ENCODE measurements at places on chromosomes 1 and 21. TPM values are rescaled to one million over a fixed set of nuclear protein-coding genes. Genes with fewer than 3 reads are reported as not detected.

- DNase-seq = no peak
Observed at GRCh38 chr1:239814306-239814881, 277.3 kb upstream of the FMN2 start.

- no peak for DNase-seq
Observed at GRCh38 chr1:7247791-7248548, 462.7 kb downstream of the CAMTA1 start.

GRCh38 chr1:22618056-22618455, 18.4 kb upstream of the C1QA start:
- no peak for DNase-seq

- peak; percentile 91 for DNase-seq
Observed at GRCh38 chr1:151992303-151993083, 1.2 kb downstream of the S100A10 start.

GRCh38 chr1:209549443-209550205, 33.9 kb upstream of the CAMK1G start:
- no peak for DNase-seq

- DNase-seq = no peak
Observed at GRCh38 chr1:176058686-176059085, 148.4 kb downstream of the COP1 start.

GRCh38 chr1:4061521-4062031, 161.5 kb upstream of the C1orf174 start:
- no peak for DNase-seq

DNA sequence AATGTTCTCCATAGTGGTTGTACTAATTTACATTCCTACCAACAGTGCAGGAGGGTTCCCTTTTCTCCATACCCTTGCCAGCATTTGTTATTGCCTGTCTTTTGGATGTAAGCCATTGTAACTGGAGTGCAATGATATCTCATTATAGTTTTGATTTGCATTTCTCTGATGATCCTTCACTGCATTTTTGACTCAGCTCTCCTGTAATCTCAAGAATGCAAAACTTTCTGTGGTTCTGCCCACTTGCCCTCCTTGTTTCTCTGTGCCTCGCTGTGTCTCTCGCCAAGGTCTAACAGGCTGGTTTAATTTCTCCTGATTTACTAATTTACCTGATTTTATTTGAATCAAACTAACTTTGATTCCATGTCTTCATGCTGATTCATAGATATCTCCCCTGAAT, 407.9 kb downstream of the ZP4 start:
- DNase-seq = no peak

DNA sequence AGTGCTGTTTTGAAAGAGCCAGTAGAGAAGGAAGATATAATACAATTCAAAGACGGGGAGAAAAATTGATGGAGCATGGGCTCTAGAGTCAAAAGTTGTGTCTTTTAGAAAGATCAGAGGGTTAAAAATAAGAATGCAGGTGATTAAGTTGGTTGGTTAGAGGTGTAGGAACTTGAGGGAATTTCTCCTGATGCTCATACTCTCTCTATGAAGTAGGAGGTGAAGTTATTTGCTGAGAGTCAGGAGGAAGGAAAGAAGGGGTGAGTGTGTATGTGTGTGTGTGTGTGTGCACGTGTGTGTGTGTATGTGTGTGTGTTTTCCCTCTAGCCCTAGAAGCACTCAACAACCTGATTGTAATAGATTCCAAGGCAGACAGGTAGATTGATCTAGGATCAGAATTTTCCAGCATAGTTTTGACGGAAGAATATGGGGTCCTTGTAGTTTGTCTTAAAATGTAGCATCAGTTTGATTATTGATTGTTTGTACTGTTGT, 88.3 kb upstream of the MACF1 start:
- DNase-seq = no peak

GRCh38 chr1:26719205-26719604, 23.4 kb downstream of the ARID1A start:
- no peak for DNase-seq

DNA sequence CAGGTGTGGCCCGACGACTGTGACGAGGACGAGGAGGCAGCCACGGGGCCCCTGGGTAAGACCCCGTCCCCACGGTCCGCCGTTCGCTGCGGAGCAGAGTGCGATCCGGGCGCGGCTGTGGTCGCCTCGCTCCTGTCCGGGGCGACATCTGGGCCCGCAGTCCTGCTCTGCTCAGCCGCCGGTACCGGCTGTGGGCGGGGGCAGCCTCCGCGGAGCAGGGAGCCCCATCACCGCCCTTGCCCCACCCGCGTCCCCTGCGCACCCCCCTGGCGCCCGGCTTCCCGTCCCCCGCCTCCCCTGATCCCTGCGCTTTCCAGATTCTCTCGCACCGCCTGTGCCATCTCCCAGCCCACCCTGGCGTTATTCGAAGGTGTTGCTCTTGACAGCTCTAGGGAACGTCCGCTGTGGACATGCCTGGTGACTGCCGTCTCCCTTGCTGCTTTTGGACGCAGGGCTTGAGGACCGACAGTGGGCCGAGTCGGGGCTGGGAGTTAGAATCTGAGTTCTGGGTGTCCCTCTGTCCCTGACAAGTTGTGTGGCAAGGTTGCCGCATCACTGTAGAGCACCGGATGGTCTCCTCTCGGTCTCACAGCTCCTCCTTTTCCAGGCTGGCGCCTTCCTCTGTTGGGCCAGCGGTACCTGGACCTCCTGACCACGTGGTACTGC, 596 bp downstream of the TOR3A start:
- no peak for DNase-seq

GRCh38 chr21:30829659-30830058, at the start of gene KRTAP7-1:
KRTAP7-1 (minus strand) TSS chr21:30829759; CDS start chr21:30829698, 61 bp downstream.
- no peak for DNase-seq

- DNase-seq = no peak
Observed at GRCh38 chr1:70871790-70872189, 175.8 kb downstream of the PTGER3 start.

- DNase-seq = no peak
Observed at GRCh38 chr1:198119906-198120305, 36.9 kb upstream of the NEK7 start.

- DNase-seq = no peak
Observed at GRCh38 chr1:96360036-96360795, 361.4 kb upstream of the PTBP2 start.

GRCh38 chr1:41642922-41643821, 158.7 kb upstream of the EDN2 start:
- no peak for DNase-seq

DNA sequence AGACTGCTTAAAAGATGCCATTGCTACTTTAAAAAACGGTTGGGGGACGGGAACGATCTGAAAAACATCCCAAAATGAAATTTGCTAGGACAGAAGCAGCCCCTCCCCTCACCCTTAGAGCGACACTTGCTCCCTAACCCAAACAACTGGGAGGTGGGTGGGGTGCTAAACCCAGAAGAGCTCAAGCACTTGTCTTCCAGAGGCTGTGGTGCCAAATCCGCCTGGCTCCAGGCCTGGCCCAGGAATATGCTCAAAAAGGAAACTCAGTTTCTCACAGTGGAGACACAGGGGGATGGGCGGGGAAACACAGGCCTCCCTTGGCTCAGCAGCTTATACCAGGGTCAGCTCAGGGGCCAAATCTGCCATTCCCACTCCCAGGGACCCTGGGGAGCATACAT, 644 bp upstream of the PBXIP1 start:
- DNase-seq = peak; percentile 69

DNA sequence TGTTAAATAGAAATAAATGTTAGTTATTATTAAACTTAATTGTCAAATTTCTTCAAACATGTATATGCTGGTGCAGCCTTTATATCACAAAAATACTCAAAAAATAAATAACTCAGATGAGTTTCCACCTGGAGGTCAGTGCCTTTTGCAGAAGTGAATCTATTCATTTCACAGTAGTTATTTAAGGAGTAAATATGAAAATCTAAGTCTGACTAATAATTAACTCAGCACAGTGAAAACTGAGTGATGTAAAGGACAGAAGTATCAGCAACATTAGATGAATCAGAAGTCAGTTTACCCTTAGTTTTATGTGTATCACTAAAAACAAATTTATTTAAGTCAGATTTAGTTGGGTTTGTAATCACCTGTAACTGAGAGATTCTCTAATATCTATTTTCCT, 2135.4 kb downstream of the MRPL39 start:
- DNase-seq = no peak

The RXFP4 gene
- not detected for total RNA-seq

The RHD gene
- not detected for total RNA-seq

The PTPRU gene
- total RNA-seq = 23.5 TPM
